ENCODE measurements at places on chromosomes 4 and X. TPM values are rescaled to one million over a fixed set of nuclear protein-coding genes. Genes with fewer than 3 reads are reported as not detected.

GRCh38 chrX:118623062-118623461 lies 104.3 kb upstream of the IL13RA1 start:
- no peak for DNase-seq

- no peak for DNase-seq
Measured at GRCh38 chr4:52592287-52592686, 66.8 kb downstream of the USP46 start.

- DNase-seq: peak; percentile 26
Measured at GRCh38 chr4:16443504-16444088, 217.3 kb upstream of the TAPT1 start.

- no peak for DNase-seq
Measured at GRCh38 chr4:3792813-3793212, 26.6 kb downstream of the ADRA2C start.

DNA sequence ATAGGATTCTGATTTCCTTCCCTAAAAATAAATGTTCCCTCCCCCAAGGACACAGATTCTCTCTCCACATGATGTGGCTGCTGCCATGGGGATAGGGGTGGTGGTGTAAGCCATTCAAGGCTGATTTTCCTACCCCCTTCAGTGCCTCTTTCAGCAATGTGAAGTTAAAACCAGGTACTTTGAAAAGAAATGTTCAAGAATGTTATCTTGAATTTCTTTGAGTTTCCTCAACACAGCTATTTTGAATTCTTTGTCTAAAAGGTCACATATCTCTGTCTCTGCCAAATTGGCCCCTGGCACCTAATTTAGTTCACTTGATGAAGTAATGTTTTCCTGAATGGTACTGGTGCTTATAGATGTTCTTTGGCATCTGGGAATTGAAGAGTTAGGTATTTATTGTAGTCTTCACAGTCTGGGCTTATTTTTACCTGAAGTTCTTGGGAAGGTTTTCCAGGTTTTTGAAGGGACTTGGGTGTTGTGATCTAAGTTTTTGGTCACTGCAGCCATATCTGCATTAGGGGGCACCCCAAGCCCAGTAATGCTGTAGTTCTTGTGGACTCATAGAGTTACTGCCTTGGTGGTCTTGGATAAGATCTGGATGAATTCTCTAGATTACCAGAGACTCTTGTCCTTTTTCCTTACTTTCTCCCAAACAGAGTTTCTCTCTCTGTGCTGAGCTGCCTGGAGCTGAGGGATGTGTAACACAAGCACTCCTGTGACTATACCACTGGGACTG lies 7.6 kb upstream of the DIPK2B start:
- DNase-seq: no peak

DNA sequence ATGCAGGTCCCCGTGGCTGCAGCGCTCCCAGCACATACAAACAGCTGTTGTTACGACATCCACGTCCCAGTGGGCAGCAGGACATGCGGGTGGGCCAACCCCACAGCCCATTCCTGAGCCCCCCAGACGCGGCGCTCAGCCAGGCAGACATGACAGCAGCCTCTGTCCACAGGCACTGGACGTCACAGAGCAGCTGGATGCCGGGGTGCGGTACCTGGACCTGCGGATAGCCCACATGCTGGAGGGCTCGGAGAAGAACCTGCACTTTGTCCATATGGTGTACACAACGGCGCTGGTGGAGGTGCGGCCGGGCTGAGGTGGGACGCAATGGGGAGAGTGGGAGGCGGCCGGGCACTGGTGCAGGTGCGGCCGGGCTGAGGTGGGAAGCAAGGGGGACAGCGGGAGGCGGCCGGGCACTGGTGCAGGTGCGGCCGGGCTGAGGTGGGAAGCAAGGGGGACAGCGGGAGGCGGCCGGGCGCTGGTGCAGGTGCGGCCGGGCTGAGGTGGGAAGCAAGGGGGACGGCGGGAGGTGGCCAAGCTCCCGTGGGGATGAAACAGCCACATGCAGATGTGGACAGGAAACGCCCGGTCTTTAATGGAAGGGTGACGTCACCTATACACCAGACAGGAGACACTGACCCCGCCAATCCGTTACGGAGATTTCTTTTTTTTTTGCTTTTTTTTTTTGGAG lies 9.4 kb downstream of the PLCXD1 start:
- no peak for DNase-seq

GRCh38 chr4:87570290-87570805 lies 38.0 kb upstream of the DSPP start:
- no peak for DNase-seq

GRCh38 chr4:140213749-140214148 lies 59.8 kb upstream of the MAML3 start:
- DNase-seq: no peak

- DNase-seq: no peak
Measured at GRCh38 chrX:133575501-133576136, 160.3 kb upstream of the GPC4 start.

DNA sequence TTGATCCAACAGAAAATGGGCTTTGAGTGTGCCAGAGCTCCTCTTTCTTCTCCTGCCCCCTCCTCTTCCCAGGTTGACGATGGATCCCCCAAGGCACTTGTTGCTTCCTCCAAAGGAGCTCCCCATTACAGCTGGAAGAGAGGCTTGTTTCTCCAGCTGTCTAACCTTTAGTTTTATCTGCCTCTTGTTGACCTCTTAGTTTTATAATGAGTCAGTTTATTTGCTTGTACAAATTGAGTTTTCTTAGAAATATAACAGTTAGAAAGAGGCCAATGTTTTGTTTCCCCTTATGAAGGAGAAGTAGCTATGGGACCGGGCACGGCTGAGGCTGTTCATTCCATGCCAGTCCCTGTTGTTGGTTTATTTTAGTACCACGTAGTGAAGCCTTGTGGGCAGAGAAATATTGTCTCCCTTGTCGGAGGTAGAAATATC lies 158.2 kb downstream of the SPRY1 start:
- DNase-seq: peak; percentile 55

DNA sequence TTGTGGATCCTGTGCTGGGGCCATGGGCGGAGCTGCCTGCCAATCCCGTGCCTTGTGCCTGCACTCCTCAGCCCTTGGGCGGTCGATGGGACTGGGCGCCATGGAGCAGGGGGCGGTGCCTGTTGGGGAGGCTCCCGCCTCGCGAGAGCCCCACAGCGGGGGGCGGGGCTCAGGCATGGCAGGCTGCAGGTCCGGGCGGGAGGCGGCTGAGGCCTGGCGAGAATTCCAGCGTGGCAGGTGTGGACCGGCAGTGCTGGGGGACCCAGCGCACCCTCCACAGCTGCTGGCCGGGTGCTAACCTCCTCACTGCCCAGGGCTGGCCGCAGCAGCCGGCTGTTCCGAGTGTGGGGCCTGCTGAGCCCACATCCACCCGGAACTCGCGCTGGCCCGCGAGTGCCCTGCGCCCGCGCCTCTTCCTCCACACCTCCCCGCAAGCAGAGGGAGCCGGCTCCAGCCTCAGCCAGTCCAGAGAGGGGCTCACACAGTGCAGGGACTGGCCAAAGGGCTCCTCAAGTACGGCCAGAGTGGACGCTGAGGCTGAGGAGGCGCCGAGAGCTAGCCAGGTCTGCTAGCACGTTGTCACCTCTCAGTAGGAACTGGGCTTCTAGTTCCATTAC lies 85.9 kb downstream of the GBA3 start:
- DNase-seq: no peak

DNA sequence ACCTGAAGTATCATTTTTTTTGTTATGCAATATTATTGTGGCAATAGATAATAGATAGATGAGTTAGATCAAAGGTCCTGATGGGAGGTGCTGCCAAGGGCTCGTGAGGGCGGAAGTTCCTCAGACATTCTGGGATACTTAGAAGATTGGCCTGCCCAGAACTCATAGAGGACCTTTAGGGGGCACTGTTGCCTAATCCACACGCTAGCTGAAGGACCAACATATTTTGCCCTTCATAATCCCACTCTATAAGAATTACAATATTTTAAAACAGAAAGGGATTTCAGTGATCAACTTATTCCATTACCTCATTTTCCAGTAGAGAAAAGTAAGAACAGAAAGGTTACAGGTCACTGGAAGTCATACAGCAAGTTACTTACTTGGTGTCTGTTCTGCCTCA lies 22.9 kb upstream of the COX7B2 start:
- DNase-seq: peak; percentile 31

GRCh38 chr4:108270466-108271450 lies 102.0 kb upstream of the LEF1 start:
- no peak for DNase-seq

DNA sequence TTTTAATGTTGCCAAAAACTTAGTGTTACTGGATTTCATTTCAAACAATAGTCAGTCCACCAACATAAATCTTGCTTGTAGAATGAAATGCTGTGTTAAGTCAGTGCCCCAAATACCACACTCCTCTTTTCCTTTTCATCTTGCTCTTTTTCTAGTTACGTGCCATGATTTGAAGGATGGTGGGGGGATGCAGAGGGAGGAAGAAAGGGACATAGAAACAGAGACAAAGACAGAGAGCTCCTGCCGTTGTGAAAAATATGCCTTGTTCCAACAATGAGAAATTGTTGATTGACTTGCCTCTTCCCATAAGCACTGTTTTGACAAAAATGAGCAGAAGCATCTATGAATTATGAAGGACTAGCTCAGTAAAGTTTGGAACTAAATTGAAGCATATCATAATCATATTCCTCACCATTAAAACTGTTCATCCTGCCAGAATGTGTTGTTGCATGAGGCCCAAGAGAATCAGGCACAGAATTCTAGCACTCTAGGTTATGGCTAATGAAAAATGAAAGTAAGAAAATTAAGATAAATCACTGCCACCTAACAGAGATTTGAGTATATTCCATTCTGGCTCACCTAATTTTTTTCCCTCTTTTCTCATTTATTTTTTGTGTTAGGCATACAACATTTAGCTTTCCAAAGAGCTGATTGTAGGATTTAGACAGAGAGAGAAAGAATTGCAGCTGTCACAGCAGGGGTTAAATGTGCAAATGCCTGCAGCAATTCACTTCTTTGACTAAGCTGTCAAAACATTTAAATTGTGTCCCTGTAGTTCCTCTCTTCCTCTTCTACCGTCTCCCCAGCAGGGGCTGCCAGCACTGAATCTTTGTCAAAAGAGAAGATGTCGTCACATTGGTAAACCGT lies 111.6 kb upstream of the PTPN13 start:
- peak; percentile 34 for DNase-seq

GRCh38 chrX:105869701-105870100 lies 47.4 kb downstream of the NRK start:
- peak; percentile 24 for DNase-seq

- no peak for DNase-seq
Measured at GRCh38 chr4:53804719-53805118, 213.4 kb upstream of the LNX1 start.

- DNase-seq: no peak
Measured at GRCh38 chr4:141771889-141772830, 135.8 kb downstream of the IL15 start.

- DNase-seq: peak; percentile 58
Measured at GRCh38 chr4:184453365-184454160, 20.8 kb downstream of the IRF2 start.

- DNase-seq: no peak
Measured at GRCh38 chr4:176436293-176436973, 116.7 kb downstream of the SPCS3 start.

- DNase-seq: no peak
Measured at GRCh38 chr4:101040776-101041175, 306.6 kb downstream of the PPP3CA start.

DNA sequence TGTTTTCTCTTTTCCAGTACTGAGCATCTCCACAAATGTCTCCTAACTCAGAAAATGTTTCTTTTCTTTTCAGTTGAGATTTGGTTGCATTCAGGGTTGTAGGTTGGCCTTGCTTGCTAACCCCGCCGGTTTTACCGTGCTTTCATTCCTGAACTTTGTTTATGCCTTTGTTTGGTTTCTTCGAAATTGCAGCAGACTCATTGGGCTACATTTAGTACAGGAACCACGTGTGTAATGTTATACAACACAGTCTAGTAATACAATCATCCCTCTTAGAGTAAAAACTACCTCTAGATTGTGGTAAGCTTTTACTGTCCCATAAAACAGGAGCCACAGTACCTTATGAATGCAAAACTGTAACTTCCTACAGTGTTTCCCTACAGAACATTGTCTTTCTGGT lies 57.9 kb downstream of the CCKAR start:
- DNase-seq: no peak

GRCh38 chrX:21905953-21906352 lies 34.6 kb upstream of the SMS start:
- no peak for DNase-seq

GRCh38 chr4:183429489-183429888 lies 14.9 kb upstream of the CDKN2AIP start:
- DNase-seq: no peak

DNA sequence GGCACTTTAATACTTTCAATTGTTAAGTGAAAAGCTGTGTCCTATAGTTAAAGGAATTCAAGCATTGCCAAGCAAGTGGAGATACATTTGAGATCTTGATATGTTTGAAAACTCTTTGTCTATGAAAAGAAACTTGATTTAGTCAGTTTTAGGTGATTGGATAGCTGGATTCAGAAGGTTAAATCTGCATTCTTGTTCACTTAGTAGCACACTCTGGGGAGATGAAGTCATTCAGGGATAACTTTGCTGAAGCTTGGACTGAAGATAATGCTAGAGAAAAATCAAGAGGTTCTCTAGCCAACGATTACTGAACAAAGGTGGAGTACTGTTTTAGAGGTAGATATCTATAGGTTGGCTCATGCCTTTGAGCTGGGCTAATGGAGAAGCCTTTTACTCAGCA lies 90.6 kb downstream of the DCAF8L2 start:
- no peak for DNase-seq

GRCh38 chrX:115564243-115564642 lies 3.3 kb downstream of the PLS3 start:
- no peak for DNase-seq

DNA sequence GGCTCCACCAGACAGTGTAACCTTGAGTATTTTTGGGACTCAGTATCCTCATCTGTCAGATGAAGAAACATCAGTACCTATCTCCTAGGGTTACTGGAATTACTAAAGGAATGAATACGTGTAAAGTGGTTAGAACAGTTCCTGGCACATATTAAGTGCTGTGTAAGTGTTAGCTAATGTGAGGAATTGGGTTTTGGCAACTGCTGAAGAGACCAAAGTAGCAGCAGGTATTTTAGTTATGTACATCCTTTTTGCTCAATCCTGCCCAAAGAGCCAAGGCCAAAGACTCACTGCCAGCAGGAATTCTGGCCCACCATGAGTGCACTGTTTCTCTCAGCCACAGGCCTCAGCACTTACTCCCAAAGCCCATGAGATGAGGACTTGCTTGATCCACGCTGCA lies 16.7 kb upstream of the MCF2 start:
- no peak for DNase-seq

- peak; percentile 40 for DNase-seq
Measured at GRCh38 chrX:12955882-12956703, 18.8 kb upstream of the TMSB4X start.

Gene TBC1D8B
- 13.0 TPM for total RNA-seq

Gene LYAR
- total RNA-seq: 7.5 TPM

Gene GLRA3
- total RNA-seq: not detected

Gene ENPEP
- total RNA-seq: 31.5 TPM
